ENCODE measurements at places on chromosomes 7 and 10.
A peak's percentile ranks its signal among the peaks of the same experiment; 100 is the strongest.

GRCh38 chr7:132361146-132361545, 215.1 kb downstream of the PLXNA4 start:
- DNase-seq: no peak

GRCh38 chr7:95433952-95434556, 774 bp downstream of the PON2 start:
- DNase-seq: no peak

- no peak for DNase-seq
Observed at GRCh38 chr7:46279290-46279689, 358.2 kb upstream of the IGFBP3 start.

- DNase-seq: peak; percentile 60
Observed at GRCh38 chr7:12731214-12731656, 43.8 kb downstream of the ARL4A start.

- no peak for DNase-seq
Observed at GRCh38 chr7:138603549-138604318, 97.4 kb downstream of the SVOPL start.

GRCh38 chr7:132485136-132485535, 91.1 kb downstream of the PLXNA4 start:
- DNase-seq: no peak

DNA sequence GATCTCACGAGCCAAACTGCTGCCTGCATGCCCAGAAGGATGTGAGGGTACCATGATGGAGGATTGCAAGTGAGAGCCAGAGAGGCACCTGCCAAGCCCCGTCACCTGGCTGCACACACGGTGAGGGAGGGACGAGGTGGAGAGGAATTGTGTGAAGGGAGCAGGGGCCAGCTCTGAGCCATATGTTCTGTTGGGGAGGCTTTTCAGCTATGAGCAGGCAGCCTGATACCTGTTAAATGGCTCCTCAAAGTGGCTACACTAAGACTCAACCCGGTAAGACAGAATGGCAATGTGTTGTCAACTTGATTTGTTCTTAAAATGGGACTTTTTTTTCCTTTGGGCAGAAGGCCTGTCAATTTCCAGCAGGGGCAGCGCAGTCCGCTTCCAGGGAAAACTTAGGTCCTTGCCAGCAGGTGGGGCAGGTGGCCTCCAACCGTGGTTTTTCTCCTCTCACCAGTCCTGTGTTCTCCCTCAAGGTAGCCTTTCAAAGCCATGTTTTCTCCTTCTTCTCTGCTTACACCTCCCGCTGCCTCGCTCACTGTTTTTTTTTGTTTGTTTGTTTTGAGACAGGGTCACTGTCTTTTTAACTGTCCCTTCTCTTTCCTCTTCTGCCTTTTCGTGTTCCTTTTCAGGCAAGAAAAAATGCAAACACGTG, 57.7 kb upstream of the ZNRF2 start:
- DNase-seq: no peak

DNA sequence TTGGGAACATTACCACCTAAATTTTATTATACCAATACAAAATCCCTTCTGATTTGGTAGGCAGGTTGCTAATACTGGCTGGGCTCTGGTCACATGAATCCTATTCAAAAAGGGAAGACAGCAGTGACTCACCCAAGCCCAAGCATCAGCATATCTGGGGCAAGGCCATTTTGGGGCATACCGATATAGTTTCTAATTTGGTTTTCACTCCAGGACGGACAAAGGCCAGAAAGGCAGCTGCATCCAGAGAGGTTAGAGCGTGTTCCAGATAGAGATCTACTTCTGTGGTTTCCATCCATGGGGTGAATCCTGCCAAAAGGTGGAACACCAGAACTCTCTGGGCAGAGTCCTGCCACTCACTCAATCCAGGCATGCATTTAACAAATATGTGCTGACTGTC, 335.8 kb downstream of the ELMO1 start:
- DNase-seq: no peak

DNA sequence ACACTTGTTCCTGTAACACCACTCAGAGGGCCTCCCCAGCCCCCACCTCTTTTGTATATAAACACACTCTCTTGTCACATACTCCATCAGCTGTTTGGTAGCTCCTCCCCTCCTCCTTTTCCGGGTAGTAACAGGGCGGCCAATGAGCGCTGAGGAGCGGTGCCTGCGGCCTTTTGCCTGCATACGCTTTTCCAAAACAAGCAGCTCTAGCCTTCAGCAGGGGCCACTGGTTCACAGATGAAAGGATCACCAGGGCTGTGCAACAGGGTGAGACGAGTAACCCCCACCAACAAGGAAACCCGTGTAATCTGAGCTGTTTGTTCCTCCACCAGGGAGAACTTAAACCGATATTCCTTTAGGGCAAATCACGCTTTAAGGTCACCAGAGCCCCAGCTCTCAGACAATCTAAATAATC, 3.9 kb downstream of the UBE2H start:
- peak; percentile 92 for DNase-seq

DNA sequence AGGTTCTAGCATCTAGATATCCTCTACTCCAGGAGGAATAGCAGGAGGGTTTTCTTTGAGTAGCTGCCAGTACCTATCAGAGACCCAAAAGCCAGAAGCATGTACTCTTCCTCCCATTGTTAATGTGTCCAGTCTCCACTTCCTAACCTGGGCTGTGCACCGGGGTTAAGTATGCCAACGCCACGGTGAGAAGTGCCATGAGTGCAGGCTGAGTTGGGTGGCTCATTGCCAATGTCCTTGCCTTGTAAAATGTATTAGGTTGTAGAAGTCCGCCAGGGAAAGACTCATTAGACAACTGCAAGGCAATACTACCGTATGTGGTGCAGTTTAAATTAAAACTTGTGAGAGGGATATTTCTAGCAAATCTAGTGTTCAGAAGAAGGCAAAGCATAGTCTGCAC, 55.0 kb upstream of the PRR15 start:
- DNase-seq: no peak

DNA sequence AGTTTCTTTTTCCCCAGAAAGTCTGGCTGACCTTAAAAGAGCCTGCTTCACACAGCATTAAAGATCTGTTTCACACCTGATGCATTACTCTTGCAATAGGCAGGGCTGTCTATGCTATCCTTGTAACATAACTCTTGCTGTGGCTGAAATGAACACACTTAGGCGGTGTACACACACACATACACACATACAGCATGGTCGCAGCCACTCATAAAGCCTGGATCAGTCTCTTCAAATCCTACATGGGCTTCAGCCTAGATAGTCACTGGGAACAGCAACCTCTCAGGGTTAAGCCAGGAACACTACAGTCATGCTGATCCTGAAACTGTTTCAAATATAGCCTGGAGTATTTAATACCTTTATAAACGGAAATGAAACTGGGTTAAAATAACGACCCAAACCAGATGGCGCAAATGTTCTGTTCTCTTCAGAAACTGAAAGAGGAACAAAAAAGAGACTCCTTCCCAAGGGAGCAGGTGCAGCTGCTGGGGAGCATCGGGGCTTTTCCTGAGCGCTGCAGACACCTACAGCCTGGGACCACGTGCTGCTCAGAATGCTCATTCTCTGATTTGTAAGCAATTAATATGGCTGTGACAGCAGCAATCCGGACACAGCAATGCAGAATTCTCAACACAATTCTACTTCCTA, 61.0 kb upstream of the SFMBT2 start:
- no peak for DNase-seq

GRCh38 chr7:44378744-44379143, 53.4 kb upstream of the CAMK2B start:
- DNase-seq: no peak

- DNase-seq: no peak
Observed at GRCh38 chr10:127332631-127333030, 136.2 kb upstream of the INSYN2A start.

- no peak for DNase-seq
Observed at GRCh38 chr10:89808842-89809241, 107.5 kb downstream of the KIF20B start.

- no peak for DNase-seq
Observed at GRCh38 chr7:157446322-157446721, 109.5 kb downstream of the DNAJB6 start.

- DNase-seq: no peak
Observed at GRCh38 chr7:110975486-110975885, 115.4 kb upstream of the LRRN3 start.

GRCh38 chr10:59311025-59311424, 51.3 kb downstream of the FAM13C start:
- DNase-seq: no peak

DNA sequence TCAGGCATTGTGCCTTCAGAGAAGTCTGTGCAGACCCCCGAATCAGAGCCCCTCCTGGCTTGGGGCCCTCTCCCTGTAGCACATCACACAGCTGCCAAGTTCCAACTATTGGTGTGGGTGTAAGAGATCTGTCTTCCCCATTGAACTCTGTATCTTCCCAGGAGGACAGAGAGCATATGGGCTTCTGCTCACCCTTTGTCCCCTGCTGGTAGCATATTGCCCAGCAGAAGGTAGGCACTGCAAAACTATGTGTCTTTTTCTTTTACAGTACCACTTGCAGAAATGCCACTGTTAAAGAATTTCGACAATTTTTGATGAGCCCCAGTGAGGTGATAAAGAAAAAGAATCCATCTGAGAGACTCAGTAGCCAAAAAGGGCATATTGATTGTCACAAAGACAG, 59.6 kb downstream of the NPY start:
- DNase-seq: no peak

GRCh38 chr10:33975481-33975880, 641.0 kb upstream of the NRP1 start:
- no peak for DNase-seq

DNA sequence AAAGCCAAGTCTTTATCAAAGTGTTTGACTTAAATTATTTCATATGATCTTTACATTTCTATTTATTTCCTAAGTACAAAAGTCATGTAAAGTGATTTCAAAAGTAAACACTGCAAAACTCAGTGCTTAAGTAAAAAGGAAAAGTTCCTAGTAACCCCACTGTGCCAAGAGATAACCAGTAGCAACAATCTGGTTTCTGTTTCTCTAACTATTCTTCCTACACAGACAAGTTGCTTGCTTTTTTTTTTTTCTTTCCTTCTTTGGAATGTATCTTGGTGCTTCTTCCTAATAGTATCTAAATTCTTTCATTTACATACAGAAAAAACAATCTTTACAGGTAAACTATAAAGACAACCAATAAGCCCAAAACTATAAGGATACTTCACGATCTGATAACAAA, 3.1 kb downstream of the JCAD start:
- DNase-seq: no peak

DNA sequence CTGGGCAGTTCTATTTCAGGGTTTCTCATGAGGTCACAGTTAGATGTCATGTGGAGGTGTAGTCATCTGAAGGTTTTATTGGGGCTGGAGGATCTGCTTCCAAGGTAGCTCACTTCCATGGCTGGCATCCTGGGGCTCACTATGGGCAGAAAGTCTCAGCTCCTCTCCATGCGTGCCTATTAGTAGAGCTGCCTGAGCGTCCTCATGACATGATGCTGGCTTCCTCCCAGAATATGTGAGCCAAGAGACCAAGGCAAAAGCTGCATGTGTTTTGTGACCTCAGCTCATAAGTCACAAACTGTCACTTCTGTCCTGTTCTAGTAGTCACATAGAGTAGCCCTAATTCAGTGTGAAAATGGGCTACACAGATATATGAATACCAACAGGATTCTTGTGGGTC, 524.4 kb downstream of the SUGCT start:
- DNase-seq: no peak

DNA sequence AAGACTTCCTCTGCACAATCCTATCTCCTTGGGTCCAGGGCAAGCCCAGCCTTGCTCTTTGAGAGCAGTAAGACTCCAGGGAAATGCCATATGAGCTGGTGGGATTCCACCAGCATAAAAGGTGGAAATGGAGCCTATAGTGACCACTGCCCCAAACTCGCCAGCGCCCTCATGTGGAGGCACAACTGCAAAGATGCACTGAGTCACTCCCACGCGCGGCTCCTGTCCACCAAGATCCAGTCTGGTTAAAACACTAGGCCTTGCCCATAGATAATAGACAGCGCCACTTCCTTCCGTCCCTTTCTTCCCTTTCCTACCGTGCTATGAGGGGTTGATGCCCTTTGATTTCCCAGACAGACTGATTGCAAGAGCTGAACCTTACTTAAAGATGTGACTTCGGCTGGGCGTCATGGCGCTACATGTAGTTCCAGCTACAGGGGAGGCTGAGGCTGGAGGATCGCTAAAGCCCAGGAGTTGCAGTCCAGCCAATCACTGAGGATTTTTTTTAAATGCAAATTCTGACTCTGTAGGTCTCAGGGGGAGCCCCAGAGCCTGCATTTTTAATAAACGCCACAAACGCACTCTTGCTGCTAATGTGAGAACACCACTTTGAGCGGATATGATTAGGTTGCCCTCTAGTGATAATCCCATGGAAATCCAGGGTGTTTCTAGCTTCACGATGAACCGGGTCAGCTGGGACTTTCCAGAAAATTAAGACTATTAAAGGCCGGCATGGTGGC, 136.5 kb downstream of the EPC1 start:
- peak; percentile 47 for DNase-seq

GRCh38 chr7:130954918-130955564, 221.0 kb upstream of the KLF14 start:
- DNase-seq: no peak

- DNase-seq: no peak
Observed at GRCh38 chr7:82312646-82313045, 130.9 kb downstream of the CACNA2D1 start.

DNA sequence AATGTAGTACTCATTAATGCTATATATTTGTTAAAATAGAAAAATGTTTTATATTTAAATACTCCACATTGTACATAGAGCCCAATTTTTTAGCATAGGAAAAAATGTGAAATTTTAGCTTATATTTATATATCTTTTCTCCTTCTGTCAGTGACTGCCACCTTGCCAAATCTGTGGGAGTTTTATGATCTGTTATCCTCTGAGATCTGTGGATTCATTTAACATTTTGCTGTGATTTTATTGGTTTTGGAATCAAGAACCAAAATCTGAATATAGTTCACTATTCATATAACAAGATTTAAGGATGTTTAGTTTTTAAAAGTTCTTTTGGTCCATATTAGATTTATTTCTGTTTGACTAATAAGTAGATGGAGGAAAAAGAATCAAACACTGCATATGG, 127.9 kb downstream of the PPP1R9A start:
- no peak for DNase-seq

DNA sequence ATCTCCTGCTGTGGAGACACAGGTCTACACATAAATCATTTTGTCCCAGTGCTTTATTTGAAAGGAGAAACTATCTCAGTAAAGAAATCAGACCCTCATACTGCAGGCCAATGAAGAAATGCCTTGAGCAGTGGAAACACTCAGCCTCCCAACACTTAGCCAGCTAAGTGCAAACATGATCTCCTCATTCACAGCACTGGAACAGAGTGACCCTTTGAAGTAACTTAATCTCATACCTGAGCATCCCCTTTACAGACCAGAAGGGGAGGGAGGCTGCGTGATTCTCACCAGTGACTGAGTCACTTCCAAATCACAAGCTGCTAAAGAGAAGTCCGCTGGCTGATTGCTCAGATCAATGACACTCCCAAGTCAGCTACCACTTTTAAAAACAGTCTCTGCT, 4.5 kb downstream of the CHST15 start:
- no peak for DNase-seq

GRCh38 chr10:131888186-131888604, 12.6 kb upstream of the PPP2R2D start:
- DNase-seq: no peak

- DNase-seq: no peak
Observed at GRCh38 chr7:45625714-45626440, 51.7 kb downstream of the ADCY1 start.

All from KBM-7 (cell line).